ENCODE measurements at places on chromosomes 6 and 20. TPM values are rescaled to one million over a fixed set of nuclear protein-coding genes. Genes with fewer than 3 reads are reported as not detected.

PTCHD4 gene
- not detected for total RNA-seq

SGK2 gene
- total RNA-seq, result 1.7 TPM

TP53INP2 gene
- total RNA-seq, result 4.3 TPM

RSPH4A gene
- 0.95 TPM for total RNA-seq

PRKN gene
- total RNA-seq, result not detected

APMAP gene
- total RNA-seq, result 109 TPM

KCNG1 gene
- total RNA-seq, result not detected

TFAP2A gene
- 0.31 TPM for total RNA-seq

OR2B6 gene
- not detected for total RNA-seq

MYMX gene
- not detected for total RNA-seq

MPIG6B gene
- not detected for total RNA-seq

TGM3 gene
- not detected for total RNA-seq

ARMC2 gene
- 0.83 TPM for total RNA-seq

C20orf202 gene
- total RNA-seq, result 0.40 TPM

VSX1 gene
- total RNA-seq, result not detected

NELFE gene
- 78.0 TPM for total RNA-seq

THEMIS gene
- total RNA-seq, result 3.8 TPM

FOXF2 gene
- not detected for total RNA-seq

ERVFRD-1 gene
- total RNA-seq, result not detected

NHLRC1 gene
- 0.25 TPM for total RNA-seq

C20orf144 gene
- total RNA-seq, result 0.81 TPM

DUSP15 gene
- not detected for total RNA-seq

C20orf204 gene
- 2.4 TPM for total RNA-seq

CLVS2 gene
- total RNA-seq, result not detected

CTCFL gene
- total RNA-seq, result not detected

ZNF512B gene
- total RNA-seq, result 13.8 TPM

KHDC1 gene
- total RNA-seq, result 3.7 TPM

FAM229B gene
- 5.3 TPM for total RNA-seq

PKIB gene
- not detected for total RNA-seq

FOXP4 gene
- 110 TPM for total RNA-seq

ADIG gene
- not detected for total RNA-seq

MYLK4 gene
- 0.33 TPM for total RNA-seq

Measured in natural killer cell treated with Interleukin-12 subunit alpha and Interleukin-12 subunit beta and Interleukin-15 and Interleukin-18, amount 100 ng/mL, for 72 hours (primary cell).